ENCODE measurements at places on chromosomes 1 and 21.

DNA sequence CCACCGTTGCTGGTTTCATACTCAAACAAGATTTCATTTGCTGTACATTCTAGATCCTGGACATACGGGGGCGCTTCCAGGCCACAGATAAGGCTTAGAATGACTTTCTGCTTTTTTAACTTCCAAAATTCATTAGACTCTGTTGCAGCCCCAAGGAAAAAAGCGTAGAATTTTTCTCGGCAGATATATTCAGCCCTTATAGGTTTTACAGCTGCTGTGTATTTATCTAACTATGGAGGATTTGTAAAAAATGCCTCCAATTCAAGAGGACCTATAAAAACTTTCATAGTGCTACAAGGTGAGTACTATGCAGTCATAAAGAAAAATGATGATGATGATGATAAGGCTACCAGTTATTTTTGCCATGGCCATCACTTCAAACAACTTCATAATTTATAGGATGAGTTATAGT, 51.6 kb downstream of the SLC30A10 start:
- H3K4me1 ChIP-seq = no peaks in the 10 kb centered on the region
- no peaks in the 10 kb centered on the region for H3K27me3 ChIP-seq
- no peak overlapping the region for H3K4me3 ChIP-seq
- DNase-seq = no peak

DNA sequence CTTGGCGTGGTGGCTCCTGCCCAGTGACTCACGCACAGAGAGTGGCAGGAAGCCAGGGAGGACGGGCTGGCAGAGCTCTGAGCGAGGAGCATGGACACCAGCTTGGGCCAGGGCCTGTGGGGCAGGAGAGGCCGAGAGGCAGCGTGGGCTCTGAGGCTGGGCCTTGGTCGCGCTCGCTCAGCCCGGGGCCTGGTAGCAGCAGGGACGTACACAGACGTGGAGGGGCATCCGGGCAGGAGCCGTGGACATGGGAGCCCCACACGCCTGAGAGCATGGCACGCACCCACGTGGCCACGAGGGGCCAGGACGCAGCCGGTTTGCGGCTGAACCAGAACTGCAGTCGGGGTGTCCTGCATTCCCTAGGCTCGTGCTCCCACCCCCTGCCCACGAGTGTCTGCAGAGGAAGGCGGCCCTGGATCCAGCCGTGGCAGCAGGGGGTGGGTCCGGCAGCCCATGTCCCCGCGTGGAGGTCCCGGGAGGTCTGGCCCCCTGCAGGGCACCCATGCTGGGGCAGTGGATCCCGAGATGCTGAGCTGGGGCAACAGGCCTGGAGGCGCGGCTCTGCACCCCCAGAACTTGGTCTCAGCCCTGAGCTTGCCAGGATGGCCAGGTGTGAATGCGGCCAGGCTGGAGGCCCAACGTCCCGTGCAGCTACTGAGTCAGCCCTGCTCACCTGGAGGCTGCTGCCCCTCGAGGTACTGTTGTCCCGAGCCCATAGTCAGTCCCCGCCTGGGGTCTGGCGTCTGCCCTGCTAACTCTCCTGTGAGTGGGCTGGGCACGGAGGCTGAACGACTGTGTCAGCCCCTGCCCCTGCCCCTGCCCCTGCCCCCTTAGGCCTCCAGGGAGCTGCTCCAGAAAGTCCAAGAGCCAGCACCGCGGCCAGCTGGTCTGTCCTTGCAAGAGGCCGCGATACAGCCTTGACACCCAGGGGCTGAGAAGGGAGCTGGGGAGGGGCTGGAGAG, 61.6 kb downstream of the SLX9 start:
- peak; percentile 70 for DNase-seq
- H3K27me3 ChIP-seq = peaks cover 5% of the 10 kb centered on the region
- H3K4me3 ChIP-seq = no peak overlapping the region
- no peak overlapping the region for H3K27ac ChIP-seq
- no peaks in the 10 kb centered on the region for H3K36me3 ChIP-seq
- H3K4me1 ChIP-seq = no peaks in the 10 kb centered on the region

DNA sequence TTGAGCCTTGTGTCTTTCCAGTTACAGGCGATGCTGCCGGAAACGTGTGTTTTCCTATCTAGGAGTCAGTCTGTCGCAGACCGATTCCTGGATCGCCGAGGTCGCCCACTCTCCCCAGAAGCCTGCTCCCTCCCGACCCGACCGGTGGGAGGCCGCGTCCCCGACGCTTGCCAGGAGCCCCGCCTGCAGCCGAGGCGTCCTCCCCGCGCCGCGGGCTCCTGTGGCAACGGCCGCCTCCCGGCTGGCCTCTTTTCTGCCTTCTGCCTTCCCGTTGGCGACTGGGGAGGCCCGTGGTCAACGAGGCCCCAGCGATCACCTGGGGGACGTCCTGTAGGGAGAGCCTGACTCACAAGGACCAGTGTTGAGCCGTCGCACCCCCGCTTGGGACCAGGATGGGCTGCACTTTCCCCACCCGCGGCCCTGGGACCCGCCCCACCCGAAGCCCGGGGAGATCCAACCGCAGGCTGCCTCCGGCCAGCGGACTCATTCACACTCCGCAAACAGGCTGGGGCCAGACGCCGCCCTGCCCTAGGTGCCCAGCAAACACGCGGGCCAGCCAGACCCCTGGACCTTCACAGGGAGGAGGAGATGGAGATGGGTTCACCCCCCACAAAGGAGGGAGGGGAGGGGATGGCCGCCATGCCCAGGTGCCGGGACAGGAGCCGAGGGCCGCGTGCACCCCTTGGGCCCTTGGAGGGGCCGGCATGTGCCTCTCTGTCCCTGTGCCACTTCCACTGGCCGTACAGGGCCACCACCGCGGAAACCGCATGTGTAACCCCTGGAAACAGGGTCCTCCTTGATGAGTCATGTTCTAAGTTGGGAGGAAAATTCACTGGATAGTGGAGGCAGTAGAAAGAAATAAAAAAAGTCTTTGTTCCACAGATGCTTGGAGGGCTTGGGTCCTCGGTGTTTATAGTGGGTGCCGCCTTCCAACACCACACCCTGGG, 7.2 kb upstream of the COL6A1 start:
- H3K4me1 ChIP-seq = peaks cover 39% of the 10 kb centered on the region
- peak overlapping the region; percentile 96 for H3K27ac ChIP-seq
- no peaks in the 10 kb centered on the region for H3K27me3 ChIP-seq
- H3K36me3 ChIP-seq = no peaks in the 10 kb centered on the region
- peak; percentile 84 for DNase-seq

DNA sequence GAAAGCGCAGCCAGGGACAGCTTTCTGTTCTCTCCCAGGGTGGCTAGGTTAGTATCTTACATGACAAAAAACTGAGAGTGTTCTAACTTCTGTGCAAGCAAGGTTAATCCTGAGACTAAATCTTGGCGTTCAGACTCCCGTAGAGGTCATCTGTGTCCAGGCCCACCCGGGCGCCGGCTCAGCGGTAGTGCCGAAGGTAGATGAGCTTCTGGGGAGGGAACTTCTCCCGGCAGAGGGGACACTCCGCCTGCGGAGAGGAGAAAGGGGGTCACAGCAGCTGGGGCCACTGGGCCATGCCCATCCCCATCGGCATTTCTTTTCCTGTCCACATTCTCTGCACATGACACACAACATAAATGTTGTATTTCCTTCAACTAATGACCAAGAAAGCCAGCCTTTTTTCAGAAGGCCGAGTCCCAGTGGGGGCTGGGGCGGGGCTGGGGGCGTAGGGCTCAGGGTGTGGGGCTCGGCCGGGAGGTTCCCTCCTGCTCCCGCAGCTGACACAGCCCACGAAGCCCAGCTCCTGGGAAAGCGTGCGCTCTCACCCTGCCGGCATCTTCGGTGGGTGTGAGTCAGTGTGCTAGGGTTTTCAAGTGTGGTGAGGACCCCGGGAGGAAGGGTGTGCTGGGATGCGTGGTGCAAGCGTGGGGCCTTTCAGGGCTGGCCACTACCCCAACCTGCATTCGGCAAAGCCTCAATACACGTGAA, 6.6 kb downstream of the PEX10 start:
- no peak for DNase-seq
- peak overlapping the region; percentile 14 for H3K27ac ChIP-seq
- H3K4me1 ChIP-seq = no peaks in the 10 kb centered on the region

- no peak overlapping the region for H3K4me3 ChIP-seq
- no peak for DNase-seq
- H3K4me1 ChIP-seq = no peaks in the 10 kb centered on the region
- no peaks in the 10 kb centered on the region for H3K36me3 ChIP-seq
- no peak overlapping the region for H3K27ac ChIP-seq
These were observed 28.2 kb upstream of the DOCK7 start for GRCh38 chr1:62716397-62716796.

GRCh38 chr1:24470592-24470991, 32.0 kb upstream of the RCAN3 start:
- no peak overlapping the region for H3K27ac ChIP-seq
- DNase-seq = no peak
- H3K4me1 ChIP-seq = no peaks in the 10 kb centered on the region
- no peaks in the 10 kb centered on the region for H3K36me3 ChIP-seq
- H3K4me3 ChIP-seq = no peak overlapping the region

DNA sequence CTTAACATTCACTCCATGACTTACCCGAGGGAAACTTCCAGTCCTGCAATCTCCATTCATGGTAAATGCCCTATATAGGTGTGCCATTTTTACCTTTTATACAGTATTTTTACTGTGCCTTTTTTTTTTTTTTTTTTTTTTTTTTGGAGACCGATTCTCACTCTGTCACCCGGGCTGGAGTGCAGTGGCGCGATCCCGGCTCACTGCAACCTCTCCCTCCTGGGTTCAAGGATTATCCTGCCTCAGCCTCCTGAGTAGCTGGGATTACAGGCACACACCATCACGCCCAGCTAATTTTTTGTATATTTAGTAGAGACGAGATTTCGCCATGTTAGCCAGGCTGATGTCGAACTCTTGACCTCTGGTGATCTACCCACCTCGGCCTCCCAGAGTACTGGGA, 124.4 kb upstream of the PLPPR4 start:
- no peak overlapping the region for H3K4me3 ChIP-seq
- H3K4me1 ChIP-seq = no peaks in the 10 kb centered on the region
- no peak overlapping the region for H3K27ac ChIP-seq

GRCh38 chr1:22828484-22829308, 118.1 kb downstream of the EPHB2 start:
- H3K4me3 ChIP-seq = no peak overlapping the region
- H3K27me3 ChIP-seq = no peaks in the 10 kb centered on the region
- DNase-seq = peak; percentile 62
- H3K27ac ChIP-seq = no peak overlapping the region

GRCh38 chr21:46297338-46298271, 11.5 kb downstream of the YBEY start:
- peaks cover 9% of the 10 kb centered on the region for H3K4me1 ChIP-seq
- H3K27me3 ChIP-seq = no peaks in the 10 kb centered on the region
- peak; percentile 33 for DNase-seq
- no peak overlapping the region for H3K4me3 ChIP-seq
- H3K36me3 ChIP-seq = peaks cover 3% of the 10 kb centered on the region

DNA sequence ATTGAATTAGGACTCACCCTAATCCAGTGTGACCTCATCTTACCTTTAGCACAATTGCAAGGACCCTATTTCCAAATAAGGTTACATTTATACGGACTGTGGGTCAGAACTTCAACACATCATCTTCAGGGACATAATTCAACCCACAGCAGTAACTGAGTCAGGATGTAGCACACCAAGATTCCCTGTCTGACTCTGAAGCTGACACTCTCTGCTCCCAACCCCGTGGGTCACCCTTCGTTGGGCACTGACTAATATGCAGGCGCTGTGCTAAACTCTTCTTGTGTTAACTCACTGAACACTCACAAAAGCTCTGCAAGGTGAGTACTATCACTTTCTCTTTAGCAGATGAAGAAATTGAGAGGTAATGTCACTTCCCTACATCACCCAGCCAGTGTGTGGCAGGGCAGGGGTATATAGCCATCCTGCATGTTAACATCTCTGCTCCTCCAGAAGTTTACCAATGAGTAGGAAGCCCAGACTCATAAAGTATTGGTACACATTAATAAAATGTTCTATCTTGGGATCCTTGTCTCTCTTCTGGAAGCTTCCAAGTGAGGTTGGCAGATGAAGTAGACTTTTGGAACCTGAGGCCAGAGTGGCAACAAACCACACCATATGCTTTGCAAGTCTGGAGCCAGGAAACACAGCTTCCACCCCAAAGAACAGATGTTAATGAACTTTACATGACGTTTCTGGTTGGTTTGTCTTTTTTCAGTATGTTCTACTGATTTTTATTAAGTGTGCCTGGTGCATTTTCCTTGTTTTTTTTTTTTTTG, 139.2 kb upstream of the KLHDC7A start:
- no peak for DNase-seq
- no peaks in the 10 kb centered on the region for H3K4me1 ChIP-seq
- no peaks in the 10 kb centered on the region for H3K36me3 ChIP-seq

GRCh38 chr1:40301541-40302299, 15.4 kb downstream of the COL9A2 start:
- no peaks in the 10 kb centered on the region for H3K4me1 ChIP-seq
- no peaks in the 10 kb centered on the region for H3K36me3 ChIP-seq
- H3K27me3 ChIP-seq = no peaks in the 10 kb centered on the region

GRCh38 chr1:147815503-147815902, 55.1 kb upstream of the GJA5 start:
- DNase-seq = no peak
- H3K4me3 ChIP-seq = no peak overlapping the region
- no peaks in the 10 kb centered on the region for H3K27me3 ChIP-seq
- no peaks in the 10 kb centered on the region for H3K4me1 ChIP-seq
- no peak overlapping the region for H3K27ac ChIP-seq

DNA sequence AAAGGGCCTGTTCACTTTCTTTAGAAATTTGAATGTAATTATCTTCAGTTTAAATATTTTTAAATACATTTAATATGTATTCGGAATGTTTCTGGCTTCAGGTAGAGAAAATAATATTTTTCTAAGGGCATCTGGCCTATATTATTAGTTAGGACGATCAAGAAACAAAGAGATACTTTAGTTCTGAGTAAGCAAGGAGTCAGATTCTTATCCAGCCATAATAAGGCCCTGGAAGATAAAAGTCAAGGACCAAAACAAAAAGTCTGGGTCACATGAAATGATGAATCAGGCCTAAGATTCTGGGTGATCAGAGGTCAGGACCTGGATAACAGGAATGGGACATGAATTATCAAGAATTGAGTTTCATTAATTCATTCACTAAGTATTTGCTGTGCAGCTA, 6.3 kb downstream of the PHC2 start:
- H3K4me3 ChIP-seq = no peak overlapping the region
- DNase-seq = peak; percentile 72
- H3K4me1 ChIP-seq = peaks cover 4% of the 10 kb centered on the region
- no peak overlapping the region for H3K27ac ChIP-seq

DNA sequence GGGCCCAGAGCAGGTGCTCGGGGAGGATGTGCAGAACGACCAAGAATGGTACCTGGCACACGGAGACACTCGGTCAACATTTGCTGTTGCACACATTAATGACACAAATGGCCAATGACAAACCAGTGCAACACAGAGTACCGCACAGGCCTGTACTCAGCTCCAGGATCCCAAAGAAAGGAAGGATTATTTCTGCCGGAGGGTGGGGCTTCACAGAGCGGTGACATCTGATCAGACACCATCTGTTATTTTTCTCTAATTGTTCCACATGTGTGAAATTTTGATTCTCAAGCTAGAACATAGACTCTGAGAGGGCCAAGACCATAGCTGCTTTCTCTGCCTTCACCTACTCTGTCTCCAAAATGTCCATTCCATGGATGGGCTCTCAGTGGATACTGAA, 100.4 kb downstream of the MRPL37 start:
- no peak overlapping the region for H3K27ac ChIP-seq
- no peaks in the 10 kb centered on the region for H3K27me3 ChIP-seq
- DNase-seq = no peak
- no peak overlapping the region for H3K4me3 ChIP-seq

- no peak overlapping the region for H3K27ac ChIP-seq
- no peaks in the 10 kb centered on the region for H3K36me3 ChIP-seq
- no peaks in the 10 kb centered on the region for H3K27me3 ChIP-seq
These were observed 55.3 kb downstream of the ETS2 start for GRCh38 chr21:38861056-38861455.
